ENCODE measurements at places on chromosomes 11 and 22.

DNA sequence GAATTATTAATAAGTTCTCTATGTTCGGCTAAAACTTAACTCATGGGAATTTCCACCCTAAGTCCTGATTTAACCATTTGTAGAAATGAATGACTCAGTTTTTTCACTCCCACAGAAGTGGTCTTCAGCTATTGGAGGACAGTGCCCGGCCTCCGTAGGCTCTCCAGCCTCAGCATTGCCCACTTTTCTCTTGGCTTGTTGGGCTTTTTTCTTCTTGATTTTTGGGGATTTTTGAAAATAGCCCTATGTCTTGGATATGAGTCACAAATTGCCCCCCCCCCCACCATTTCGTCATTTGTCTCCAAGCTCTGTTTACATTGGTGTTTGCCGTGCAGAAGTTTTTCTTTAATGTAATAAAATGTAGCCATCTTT is 66.7 kb downstream of the PACS1 start:
- no peak for DNase-seq

GRCh38 chr11:116478205-116478604 is 294.6 kb downstream of the BUD13 start:
- no peak for DNase-seq

DNA sequence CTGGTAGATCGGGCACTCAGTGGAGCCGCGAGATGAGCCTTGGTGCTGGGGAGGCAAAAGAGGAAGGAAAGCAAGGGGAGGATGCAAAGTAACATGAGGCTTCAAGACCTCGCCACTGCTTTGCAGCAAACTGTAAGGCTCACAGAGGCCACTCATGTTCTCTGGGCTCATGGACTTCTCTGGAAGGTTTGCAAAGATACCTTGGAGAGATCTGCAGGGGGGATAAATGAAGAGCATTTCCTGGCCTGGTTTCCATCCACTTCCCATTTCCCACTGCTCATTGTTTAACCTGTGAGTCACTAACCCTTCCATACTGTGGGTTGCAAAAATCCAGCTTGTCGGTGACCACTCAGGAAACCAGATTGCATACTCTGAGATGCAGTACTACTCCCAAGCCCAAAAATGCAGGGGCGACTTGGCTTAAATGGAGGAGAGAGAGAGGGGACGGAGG is 38.5 kb downstream of the OSBP2 start:
- no peak for DNase-seq

DNA sequence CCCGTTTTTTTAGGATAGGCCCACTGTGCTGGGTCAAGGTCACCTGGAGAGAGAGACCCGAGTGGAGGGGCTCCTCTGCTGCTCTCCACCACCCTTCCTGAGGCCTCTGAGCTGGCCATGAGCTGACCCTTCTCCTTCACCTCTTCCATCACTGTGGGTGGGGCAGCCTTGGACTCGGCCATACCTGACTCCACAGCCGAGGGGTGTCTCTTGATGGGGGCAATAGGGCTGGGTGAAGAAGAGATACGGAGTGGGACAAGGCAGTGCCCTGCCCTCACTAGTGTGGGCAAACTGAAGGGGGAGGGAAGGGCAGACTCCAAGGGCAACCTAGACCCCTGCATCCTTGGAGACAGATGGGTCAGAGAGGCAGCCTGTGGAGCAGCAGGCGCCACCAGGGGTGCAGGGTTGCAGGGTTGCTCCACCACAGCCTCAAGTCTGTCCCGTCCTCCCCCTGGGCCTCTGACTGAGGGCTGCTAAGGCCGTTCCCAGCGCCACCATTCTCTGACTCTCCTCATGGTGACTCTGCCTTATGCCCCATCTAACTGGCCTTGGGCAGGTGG is 20.1 kb upstream of the NECTIN1 start:
- no peak for DNase-seq

GRCh38 chr22:17824457-17824856 is 50.2 kb upstream of the BID start:
- DNase-seq, result no peak

- no peak for DNase-seq
Observed at GRCh38 chr22:19658967-19659804, 55.1 kb upstream of the SEPTIN5 start.

- DNase-seq, result no peak
Observed at GRCh38 chr11:86594746-86595145, 77.7 kb downstream of the ME3 start.

DNA sequence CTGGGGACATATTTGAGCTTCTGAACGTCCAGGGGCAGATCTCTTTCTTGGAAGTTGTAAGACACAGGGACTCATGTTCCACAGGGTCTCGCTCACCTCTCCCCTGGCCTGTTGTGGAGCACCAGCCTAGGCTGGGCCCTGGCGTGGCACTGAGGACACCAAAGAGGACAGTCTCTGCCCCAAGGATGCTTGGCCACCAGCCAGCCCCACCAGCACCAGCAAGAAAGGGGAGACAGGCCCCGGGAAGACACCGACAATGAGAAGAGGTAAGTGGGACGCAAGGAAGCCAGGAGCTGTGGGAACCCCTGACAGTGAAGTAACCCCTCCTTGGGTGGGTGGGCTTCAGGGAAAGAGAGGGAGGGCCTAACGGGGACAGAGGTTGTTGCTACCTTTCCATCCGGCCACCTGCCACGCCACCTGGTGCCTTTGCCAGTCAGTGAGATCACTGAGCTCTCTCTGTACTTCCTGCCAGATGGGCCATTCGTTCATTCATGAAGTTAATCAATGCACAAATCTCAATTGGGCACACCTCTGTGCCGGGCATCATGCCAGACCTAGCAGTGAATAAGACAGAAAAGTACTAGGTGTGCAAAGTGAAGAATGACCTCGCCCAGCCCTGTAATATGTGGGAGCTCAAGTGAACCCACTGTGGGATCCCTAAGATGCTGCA is 11.1 kb downstream of the APOL5 start:
- DNase-seq, result no peak

- no peak for DNase-seq
Observed at GRCh38 chr11:91005458-91005857, 782.6 kb upstream of the CHORDC1 start.

GRCh38 chr11:44753961-44754645 is 27.3 kb downstream of the TSPAN18 start:
- no peak for DNase-seq

GRCh38 chr11:44955015-44955738 is 4.5 kb upstream of the TP53I11 start:
- no peak for DNase-seq

DNA sequence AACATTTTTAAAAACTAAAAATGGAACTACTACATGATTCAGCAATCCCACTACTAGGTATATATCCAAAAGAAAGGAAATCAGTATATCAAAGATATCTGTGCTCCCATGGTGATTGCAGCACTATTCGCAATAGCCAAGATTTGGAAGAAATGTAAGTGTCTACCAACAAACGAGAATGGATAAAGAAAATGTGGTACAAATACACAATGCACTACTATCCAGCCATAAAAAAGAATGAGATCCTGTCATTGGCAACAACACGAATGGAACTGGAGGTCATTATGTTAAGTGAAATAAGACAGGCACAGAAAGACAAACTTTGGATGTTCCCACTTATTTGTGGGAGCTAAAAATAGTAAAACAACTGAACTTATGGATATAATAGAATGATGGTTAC is 575.9 kb upstream of the CCDC90B start:
- no peak for DNase-seq

- DNase-seq, result no peak
Observed at GRCh38 chr22:46364341-46365165, 29.0 kb downstream of the TRMU start.
